ENCODE measurements at places on chromosomes 13 and 19. TPM values are rescaled to one million over a fixed set of nuclear protein-coding genes. Genes with fewer than 3 reads are reported as not detected.

The IL27RA gene
- total RNA-seq: 2.8 TPM

GRCh38 chr13:103100830-103101229 is 34.6 kb upstream of the SLC10A2 start:
- no peaks in the 10 kb centered on the region for H3K27me3 ChIP-seq
- H3K27ac ChIP-seq: no peak overlapping the region
- H3K36me3 ChIP-seq: no peaks in the 10 kb centered on the region
- no peaks in the 10 kb centered on the region for H3K4me1 ChIP-seq
- DNase-seq: no peak

The RFPL4AL1 gene
- not detected for total RNA-seq

DNA sequence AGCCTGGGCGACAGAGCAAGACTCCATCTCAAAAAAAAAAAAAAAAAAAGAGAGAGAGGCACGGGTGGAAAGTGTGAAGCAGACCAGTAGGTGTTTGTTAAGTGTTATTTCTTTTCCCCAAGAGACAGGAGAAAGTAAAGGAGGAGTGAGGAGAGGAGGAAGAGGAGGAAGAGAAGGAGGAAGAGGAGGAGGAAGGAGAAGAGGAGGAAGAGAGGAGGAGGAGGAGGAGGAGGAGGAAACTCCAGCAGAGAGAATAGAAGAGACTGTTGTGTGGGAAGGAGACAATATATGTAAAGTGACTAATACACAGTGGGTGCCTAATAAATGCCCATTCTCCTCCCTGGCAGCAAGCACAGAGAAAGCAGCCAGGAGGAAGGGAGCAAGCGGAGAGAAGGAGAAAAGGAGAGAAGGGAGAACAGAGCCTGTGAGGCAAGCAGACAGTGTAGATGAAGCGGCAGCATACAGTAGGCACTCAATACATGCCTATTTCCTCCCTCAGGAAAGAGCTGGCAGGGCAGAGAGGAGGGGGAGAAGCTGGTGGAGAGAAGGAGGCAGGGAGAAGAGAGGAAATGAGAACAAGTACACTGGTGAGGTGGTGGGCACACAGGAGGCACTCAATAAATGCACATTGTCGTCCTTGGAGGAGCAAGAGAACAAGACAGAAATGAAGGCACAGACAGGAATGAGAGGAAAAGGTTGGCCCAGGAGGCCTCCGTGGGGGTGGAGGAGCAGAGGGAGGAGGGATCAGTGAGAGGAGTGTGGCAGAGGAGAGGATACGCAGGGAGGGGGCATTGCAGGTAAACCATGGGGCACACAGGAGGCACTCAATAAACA is 16.6 kb downstream of the JOSD2 start:
- H3K27me3 ChIP-seq: no peaks in the 10 kb centered on the region
- H3K4me3 ChIP-seq: no peak overlapping the region
- no peaks in the 10 kb centered on the region for H3K36me3 ChIP-seq
- DNase-seq: no peak

DNA sequence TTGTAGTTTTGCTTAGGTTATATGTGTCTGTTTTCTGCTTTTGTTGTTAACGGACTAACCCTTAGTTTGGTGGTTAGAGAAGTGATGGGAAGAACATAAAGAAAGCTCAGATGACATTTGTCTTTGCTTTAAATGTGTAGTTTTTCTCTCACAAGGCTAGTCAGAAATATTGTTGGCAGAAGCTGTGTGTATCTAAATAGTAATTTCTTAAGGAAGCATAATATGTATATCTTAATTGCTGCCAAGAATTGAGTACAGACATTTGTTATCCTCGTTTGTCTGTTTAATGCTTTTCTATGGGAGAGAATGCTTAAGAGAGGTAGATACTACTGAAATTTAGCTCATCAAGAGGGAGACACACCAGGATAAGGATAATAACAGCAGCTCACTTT is 2.7 kb downstream of the RGCC start:
- H3K27ac ChIP-seq: no peak overlapping the region
- no peaks in the 10 kb centered on the region for H3K36me3 ChIP-seq
- no peak overlapping the region for H3K4me3 ChIP-seq
- no peaks in the 10 kb centered on the region for H3K4me1 ChIP-seq

- no peaks in the 10 kb centered on the region for H3K4me1 ChIP-seq
- no peak for DNase-seq
- H3K36me3 ChIP-seq: no peaks in the 10 kb centered on the region
- H3K27me3 ChIP-seq: no peaks in the 10 kb centered on the region
- H3K27ac ChIP-seq: no peak overlapping the region
These were observed 3.5 kb downstream of the FZR1 start for GRCh38 chr19:3509566-3509989.

All from aorta (tissue), 5 donors.